NCI-H510A (cell line): ENCODE measurements at places on chromosomes 12 and 14.

DNA sequence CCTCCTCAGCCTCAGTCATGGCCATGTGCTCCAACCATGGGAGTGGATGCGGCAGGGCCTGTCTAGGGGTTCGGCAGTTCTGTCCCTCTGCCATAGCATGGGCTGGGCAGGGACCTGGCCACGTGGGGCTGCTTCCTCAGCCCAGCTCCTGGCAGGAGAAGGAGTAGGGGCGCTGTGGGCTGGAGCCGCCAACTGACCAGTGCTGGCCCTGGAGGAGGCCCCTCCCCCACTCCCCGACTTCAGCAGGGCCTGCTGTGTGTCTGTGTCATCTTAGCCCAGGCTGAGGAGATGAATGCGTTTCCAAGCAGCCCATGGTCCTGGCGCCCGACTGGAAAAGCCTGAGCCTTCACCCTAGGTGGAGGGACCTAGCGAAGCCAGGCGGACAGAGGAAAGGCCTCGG is 2.7 kb upstream of the PACS2 start:
- DNase-seq, result no peak

DNA sequence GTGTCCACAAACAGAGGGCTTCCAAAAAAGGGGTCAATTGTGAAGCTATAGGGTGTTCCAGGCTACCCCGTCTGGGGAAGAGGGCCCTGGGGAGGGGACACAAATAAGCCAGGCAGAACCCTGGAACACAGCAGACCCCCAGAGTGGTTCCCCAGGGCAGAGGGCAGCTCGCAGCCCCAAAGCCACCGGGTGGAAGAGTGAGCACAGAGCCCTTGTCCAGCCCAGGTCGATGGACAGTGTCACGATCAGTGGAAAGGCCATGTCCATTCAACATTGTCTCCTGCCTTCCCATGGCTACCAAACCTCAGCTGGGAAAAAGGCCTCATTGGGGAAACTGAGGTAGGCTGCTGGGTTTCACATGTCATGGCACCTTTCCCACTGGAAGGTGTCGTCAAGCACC is 131.4 kb downstream of the DICER1 start:
- no peak for DNase-seq

GRCh38 chr14:65472189-65472588 is 59.7 kb downstream of the FUT8 start:
- peak; percentile 38 for DNase-seq

- DNase-seq, result no peak
These were observed 51.5 kb upstream of the RAP1B start for GRCh38 chr12:68559246-68559645.

DNA sequence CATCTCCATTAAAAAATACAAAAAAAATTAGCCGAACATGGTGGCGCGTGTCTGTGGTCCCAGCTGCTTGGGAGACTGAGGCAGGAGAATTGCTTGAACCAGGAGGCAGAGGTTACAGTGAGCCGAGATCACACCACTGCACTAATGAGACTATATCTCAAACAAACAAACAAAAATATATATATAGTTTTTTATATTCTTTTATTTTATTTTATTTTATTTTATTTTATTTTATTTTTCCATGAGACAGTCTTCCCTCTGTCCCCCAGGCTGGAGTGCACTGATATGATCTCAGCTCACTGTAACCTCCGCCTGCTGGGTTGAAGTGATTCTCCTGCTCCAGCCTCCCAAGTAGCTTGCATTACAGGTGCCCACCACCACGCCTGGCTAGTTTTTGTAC is 79.5 kb downstream of the IRF2BPL start:
- no peak for DNase-seq

GRCh38 chr12:119204131-119204530 is 25.4 kb downstream of the HSPB8 start:
- no peak for DNase-seq

GRCh38 chr12:63816031-63816430 is 28.5 kb upstream of the SRGAP1 start:
- no peak for DNase-seq

GRCh38 chr14:65560340-65561027 is 148.0 kb downstream of the FUT8 start:
- DNase-seq, result no peak

DNA sequence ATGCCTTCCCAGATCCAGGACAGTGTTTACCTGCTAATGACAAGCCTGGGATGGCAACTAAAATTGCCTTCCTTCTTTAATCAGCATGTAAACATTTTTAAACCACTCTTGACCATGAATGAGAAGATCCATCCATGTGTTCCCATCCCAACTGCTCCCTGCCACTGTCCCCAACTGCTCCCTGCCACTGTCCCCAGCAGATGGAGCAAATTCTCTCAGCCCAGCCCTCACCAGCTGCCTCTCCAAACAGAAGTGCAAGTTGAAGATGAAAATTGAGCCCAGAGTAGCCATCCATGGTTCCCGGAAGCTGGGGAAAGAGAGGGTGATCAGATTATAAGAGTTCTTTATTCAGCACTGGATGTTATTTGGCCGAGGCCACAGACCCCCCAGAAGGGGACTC is 133.1 kb downstream of the SLC15A4 start:
- DNase-seq, result peak; percentile 61

GRCh38 chr12:13816394-13816793 is 165.0 kb downstream of the GRIN2B start:
- DNase-seq, result no peak

- DNase-seq, result peak; percentile 50
These were observed 192.9 kb downstream of the PRKD1 start for GRCh38 chr14:29734732-29735131.

- DNase-seq, result no peak
These were observed 36.3 kb upstream of the CDK17 start for GRCh38 chr12:96436366-96437170.

DNA sequence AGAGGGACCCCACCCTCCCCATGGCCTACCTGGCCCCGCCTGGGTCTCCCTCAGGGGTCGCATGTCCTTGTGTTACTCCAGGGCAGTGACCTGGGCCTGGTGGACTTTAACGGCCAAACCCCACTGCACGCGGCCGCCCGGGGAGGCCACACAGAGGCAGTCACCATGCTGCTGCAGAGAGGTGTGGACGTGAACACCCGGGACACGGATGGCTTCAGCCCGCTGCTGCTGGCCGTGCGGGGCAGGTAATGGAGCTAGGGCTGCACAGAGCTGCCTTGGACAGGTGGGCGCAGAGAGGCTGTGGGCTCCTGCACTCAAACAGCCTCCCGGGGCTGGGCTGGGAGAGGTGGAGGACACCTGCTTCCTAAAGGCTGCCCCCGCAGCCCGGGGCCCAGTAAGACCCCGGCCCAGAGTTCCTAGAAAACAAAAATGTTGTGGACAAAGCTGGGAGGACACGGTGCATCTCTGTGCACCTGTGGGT is 21.6 kb downstream of the ASPG start:
- DNase-seq, result no peak

- no peak for DNase-seq
These were observed 209.1 kb downstream of the CCDC59 start for GRCh38 chr12:82149045-82149444.

- no peak for DNase-seq
These were observed 295.0 kb upstream of the RTL1 start for GRCh38 chr14:101198398-101199027.

DNA sequence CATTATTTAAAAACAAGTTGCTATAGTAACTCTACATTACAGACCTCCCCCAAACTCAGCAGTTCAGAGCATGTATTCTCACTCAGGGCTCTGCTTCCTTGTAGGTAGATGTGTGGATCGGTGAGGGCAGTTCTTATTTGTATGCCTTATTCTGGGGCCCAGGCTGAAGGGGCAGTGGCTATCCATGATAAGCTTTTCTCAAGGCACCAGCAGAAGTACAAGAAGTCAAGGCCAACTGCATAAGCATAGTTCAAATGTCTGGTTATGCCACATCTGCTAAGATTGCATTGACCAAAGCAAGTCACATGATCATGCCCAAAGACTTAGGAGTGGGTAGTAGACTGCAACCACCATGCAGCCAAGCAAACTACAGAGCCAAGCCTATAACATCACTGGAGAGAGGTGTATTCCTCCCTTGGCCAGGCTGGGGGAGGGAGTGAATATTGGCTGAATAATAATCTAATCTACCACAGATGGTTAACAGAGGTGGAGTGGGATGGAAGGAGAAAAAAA is 4.6 kb downstream of the PSEN1 start:
- DNase-seq, result no peak

GRCh38 chr14:26124896-26125438 is 472.9 kb downstream of the NOVA1 start:
- no peak for DNase-seq

- no peak for DNase-seq
These were observed 9.9 kb downstream of the SLC15A4 start for GRCh38 chr12:128813883-128814282.

DNA sequence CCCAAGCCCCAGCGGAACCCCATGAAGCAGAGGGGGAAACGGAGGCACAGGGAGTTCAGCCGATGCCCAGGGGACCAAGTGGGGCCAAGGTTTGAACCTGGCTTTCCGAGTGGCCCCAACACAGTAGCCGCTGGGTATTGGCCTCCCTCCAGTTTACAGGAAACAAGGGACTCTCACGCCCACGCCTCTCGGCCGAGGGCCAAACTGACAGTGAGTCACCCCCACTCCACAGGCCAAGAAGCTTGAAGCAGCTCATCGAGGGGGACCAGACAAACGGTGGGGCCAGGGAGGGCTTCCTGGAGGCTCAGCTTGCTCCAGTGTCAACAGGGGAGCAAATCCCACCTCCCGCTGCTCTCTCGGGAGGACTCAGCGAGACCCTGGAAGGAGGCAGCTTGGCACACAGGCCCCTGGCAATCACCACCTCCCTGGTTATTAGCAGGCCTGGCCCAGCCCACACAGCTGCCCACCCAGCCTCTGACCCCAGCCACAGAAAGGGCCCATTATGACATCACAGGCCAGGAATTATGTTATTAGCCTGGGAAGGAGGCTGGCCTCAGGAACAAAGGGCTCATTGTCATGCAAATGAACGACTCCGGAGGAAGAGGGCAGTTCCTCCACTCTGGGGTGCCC is 54.6 kb downstream of the NCOR2 start:
- no peak for DNase-seq

- DNase-seq, result no peak
These were observed 29.7 kb downstream of the PALS1 start for GRCh38 chr14:67270933-67271332.

DNA sequence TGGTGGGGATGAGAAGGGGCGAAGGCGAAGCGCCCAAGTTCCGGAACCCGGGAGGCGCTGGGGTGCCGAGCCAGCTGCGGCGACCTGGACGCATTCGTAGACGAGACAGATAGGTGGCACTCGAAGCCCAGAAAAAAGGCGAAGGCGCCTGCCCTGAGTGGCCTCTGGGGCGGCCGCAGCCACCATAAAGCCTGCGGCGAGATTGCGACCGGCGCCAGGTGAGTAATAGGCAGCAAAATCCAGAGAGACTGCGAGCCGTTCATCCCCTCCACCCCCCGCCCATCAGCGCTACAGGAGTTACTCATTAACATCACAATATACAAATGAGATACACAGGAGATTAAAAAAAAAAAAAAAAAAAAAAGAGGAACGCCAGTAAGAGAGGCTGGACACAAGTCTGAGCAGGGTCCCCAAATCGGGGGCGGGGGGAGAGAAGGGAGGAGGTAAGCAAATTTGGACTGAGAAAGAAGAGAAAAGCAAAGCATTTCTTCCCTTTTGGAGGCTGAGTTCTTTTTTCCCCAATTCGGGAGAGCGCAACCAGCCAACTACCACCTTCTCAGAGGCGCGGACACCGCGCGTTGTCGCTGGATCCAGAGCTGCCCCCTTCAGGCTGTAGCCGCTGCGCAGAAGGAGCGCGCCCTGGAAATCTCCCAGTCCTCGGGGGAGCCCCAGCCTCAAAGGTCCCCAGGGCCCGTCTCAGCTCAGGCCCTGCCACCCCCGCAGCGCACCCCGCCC is 15.7 kb downstream of the TBX3 start:
- peak; percentile 92 for DNase-seq

GRCh38 chr12:127642208-127642607 is 624.8 kb upstream of the TMEM132C start:
- no peak for DNase-seq

DNA sequence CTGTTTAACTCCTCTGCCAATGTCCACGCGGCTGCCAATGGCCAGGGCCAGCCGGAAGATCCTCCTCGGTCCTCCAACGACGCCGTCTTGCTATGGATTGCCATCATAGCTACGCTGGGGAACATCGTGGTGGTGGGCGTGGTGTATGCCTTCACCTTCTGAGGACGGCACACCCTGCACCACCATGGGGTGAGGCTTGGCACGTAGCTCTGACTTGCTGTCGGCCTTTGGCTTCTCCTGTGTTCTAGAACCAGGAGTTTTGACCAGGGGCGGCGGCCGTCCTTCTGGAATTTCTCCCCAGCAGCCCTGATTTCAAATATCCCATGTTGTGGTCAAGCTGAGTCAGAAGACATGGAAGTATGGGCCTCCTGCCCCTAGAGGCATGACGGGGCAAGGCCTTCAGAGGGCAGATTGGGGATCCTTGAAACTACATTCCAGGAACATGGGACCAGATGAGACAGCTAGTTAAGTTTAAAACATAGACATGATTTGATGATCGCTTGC is 47.5 kb downstream of the C14orf132 start:
- DNase-seq, result no peak

DNA sequence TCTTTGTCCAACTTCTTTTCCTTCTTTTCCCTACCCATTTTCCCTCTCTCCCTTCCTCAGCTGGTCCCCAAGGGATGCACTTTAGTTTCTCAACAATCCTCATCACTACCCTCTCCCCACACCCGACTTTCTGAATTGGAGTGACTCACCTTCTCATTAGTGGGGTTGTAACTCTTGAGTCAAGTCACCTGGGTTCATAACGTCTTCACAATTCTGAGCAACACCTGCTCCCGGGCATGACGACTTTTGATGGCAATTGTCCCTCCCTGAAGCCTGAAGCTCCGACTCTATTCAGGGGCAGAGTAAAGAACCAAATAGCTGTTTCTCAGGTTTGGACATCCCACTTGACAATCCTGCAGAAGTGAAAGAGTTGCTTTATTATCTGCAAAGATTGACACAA is 82.7 kb upstream of the OTX2 start:
- no peak for DNase-seq

GRCh38 chr12:56836800-56837663 is 73.9 kb downstream of the HSD17B6 start:
- no peak for DNase-seq

GRCh38 chr12:52239767-52240166 is 6.7 kb downstream of the KRT7 start:
- DNase-seq, result no peak

DNA sequence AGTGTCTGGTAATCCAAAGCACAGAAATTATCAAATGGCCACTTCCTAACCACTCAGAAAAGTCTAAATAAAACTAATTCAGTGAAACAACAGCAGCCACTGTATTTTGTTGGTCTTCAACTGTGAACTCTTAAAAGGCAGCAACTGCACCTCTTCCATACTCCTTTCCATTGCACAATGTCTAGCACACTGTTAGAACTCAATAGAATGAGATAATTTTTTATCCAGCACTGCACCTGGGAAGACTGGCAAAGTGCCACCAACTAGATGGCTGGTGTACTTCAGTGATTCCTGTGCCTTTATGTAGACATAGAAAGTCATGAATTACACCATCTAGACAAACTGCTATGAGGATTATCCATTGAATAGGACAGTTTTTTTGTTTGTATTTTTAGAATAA is 26.2 kb downstream of the LGR5 start:
- DNase-seq, result no peak

- DNase-seq, result no peak
These were observed 1.0 kb downstream of the NAA25 start for GRCh38 chr12:112107306-112108201.
